ENCODE measurements at places on chromosomes 5 and 9.

DNA sequence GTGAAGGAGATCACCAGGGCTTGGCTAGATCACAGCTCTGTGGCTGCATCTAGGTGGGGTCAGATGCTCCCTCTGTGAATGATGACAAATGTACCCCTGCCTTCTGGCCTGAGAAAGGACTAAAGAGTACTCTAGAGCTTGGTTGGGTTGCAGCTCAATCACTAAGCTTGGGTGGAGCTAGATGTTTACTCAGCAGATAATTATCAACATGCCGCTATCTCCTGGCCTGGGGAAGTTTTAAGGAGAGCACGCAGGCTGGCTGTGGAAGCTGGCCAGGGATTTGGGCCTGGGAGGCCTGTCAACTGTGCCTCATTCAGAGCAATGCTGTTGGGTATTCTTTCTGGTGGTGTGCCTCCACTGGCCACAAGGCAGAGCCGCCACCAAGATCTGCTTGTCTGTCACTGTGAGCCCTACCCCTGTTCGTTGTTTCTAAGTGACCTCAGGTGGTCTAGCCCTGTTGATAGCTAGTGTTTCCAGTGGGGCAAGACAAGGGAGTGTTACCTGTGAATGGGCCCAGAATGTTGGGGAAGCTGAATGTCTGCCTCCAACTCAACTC lies 181.7 kb downstream of the ADGRV1 start:
- DNase-seq, result no peak

- no peak for DNase-seq
These were observed at the start of gene LIX1 for GRCh38 chr5:97142521-97143254. LIX1 (minus strand) TSS chr5:97142611; CDS start chr5:97142576, 35 bp downstream.

DNA sequence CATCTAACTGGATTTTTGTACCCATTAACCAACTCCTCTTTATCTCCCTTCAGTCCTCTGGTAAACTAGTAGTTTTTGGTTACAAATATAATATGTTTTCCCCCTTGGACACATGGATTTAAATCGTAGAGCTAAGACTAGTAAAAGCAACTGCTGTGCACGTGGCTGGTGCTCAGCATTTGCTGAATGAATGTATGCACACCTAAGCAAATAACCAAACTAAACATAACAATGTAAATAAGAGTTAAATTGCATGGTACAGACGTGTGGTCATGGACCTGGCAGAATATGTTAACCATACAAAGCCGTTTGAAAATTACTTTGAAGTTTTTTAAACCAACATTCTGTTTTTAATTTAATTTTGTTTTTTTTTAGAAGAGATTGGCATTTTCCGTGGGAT lies 65.2 kb upstream of the FYB1 start:
- no peak for DNase-seq

- no peak for DNase-seq
These were observed 32.9 kb downstream of the PFDN1 start for GRCh38 chr5:140270008-140270407.

DNA sequence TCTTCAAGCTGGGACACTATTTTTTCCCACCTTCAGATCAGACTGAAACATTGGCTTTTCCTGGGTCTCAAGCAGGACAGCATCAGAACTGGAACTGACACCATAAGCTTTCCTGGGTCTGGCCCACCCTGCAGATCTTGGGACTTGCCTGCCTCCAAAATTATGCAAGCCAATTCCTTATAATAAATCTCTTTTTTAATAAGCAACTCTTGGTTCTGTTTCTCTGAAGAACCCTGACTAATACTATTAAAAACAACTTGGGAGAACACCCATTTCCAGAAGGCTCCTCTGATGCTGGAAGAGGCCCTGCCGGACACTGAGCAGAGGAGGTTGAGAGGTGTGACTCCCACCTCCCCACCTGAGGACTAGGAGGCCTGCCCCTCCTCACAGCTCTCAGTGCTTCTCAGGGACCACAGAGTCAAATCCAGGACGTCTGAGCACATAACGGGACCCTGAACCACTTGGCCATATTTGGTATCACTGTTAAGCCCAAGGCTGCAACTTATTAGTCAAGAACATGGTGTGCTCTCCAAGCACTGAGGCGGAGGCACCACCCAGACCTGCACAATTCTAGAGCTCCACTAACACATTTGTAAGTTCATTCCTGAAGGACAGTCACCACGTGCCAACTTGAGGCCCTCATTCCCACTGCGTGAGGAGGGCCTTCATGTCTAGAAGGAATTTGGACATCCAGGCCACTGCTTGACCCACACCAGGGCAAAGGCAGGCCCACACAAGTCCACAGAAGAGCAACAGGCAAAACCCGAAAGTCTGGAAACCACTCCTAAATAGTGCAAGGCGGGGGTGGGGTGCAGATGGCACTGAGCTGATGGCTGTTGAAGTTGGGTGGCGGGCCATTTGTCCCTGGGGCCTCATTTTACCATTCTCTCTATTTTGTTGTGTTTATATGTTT lies 9.5 kb downstream of the SHC3 start:
- DNase-seq, result no peak

DNA sequence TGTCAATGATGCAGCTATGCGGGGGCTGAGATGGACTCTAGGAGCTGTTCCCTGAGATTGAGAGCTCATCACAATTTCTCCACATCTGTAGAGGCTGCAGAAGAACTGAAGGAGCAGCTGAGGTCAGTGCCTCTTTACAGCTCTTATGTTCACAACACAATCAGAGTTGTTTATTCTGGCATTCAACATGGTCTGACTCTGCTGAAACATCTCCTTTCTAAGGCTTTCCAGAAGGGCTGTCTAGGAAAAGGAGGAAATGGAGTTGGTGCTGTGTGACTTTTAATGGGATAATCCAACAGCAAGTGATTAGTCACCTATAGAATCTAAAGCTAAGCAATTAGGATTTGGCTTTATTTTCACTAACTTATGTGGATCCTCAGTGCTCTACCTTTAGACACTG lies 6.0 kb downstream of the POU5F2 start:
- no peak for DNase-seq

GRCh38 chr5:152137063-152137462 lies 212.4 kb upstream of the GLRA1 start:
- DNase-seq, result no peak

GRCh38 chr9:126222835-126223431 lies 103.7 kb upstream of the MVB12B start:
- no peak for DNase-seq

- no peak for DNase-seq
These were observed 3.9 kb downstream of the TBC1D2 start for GRCh38 chr9:98251551-98251950.

DNA sequence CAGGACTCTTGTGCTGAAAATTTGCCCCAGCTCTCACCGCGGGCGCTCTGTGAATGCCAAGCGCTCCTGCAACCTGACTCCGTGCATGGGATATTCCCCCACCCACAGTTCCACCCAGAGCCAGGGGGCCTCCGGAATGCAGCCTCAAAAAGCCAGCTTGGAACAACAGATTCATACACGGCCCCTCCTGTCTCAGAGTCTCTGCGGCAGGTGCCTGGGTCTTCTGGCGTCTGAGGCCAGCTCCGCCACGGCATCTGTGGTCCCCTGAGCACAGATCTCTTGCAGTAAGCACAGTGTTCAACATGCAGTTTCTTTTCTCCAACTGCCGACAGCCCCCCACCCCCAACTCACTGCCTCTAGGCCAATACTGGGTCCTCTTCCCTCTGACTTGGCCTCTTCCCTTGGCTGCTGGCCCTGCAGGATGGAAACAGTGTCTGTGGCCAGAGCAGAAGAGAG lies 355.7 kb upstream of the IRX2 start:
- no peak for DNase-seq

GRCh38 chr5:176619569-176620332 lies 9.8 kb upstream of the GPRIN1 start:
- DNase-seq, result no peak

DNA sequence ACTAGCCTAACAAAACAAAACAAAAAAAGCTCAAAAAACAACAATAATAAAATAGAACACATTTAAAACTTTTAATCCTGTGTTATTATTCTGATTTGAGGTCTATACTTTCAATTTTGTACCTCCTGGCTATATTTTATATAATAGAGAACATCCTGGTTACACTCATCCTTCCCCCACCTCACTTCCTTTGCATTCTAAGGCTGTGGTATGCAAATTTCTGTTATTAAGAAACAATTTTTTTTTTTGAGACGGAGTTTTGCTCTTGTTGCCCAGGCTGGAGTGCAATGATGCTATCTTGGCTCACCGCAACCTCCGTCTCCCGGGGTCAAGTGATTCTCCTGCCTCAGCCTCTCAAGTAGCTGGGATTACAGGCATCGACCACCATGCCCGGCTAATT lies 3.1 kb upstream of the RPL37 start:
- DNase-seq, result no peak

DNA sequence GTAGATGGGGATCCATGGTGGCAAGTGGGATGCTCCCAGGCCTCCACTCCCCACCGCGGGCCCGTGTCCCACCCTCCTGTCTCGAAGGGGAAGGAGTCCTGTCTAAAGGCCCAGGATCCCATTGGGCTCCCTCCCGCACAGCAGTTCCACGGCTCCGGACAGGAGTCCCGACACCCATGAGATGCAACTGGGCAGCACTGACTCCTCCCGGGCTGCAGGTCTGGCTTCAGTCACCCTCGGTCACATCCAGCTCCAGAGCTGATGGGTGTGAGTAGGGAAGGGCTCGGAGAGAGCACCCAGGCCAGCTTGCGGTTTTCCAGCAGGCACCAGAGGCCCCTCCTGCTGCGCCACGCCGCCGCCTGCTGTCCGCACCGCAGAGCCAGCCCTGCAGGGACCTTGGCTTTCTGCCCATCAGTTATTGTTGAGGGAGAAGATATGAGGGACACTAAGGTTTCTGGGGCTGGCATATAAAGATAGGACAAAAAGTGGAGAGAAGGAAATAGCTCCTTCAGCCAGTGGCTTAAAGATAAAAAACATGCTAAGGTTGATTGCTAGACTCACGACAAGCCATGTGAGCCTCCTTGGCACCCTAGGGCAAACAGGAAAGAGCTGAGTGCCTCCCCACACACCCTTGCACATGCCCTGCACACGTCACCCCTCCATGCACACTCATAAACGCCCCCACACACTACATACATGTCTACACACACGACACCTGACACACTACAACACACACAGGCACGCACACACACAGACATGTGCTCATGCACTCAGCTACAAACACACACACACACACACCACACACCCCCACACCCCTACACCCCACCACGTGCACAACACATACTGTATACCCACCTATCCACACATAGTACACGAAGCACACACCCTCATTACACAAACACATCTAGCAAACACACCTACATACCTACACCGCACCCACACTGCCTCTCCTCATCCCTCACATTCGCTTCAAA lies 79.0 kb downstream of the AK8 start:
- DNase-seq, result no peak

DNA sequence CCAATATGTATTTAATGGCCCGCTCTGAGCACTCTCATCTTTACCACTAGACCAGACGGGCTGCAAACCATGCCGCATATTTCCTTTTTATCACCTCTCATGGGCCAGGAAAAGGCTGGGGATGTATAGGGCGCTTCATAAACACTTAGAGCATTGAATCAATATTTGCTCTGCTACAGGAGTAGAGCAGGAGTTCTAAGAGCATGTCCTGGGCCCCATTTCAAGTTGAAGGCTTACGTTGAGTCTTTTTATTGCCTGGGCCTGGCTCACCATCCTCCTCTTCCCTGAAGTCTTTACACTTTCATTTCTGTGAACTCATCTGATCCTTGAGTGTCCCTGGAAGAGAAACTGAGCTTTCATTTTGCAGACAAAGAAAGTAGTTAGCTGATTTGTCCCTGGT lies 112.4 kb downstream of the FSTL4 start:
- DNase-seq, result no peak

DNA sequence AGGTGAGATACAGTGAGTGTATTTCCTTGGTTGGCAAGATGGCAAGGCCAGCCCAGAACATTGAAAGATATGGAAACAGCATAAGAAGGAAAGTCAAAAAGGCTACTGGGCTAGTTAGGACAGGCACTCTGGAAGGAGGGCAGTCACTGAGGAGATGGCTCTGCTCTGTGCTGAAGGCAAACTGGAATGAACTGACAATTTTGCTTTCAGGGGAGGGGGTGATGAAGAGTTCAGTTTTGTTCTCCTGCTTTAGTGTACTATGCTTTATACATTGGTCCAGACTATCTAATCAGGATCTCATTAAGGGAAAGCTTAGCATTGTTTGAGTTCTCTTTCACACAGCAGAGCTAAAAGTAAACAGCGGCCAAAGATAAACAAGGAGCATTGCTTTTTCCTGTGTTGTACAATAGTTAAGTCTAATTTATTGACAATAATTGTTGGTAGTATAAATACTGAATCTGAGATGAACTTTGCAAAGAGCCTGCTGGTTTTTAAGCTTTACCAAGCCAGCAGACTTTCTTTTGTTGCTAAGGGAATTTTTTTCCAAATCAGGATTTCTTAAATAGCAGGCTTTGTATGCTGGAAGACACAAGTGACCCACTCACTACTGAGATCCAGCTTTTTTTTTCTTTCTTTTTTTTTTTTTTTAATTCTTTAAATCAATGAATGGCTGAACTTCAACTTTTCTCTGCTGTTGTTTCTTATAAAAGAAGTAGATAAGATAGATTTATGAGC lies 355.5 kb downstream of the ARRDC3 start:
- DNase-seq, result no peak

- DNase-seq, result no peak
These were observed 191.5 kb downstream of the ROR2 start for GRCh38 chr9:91758491-91758981.

- no peak for DNase-seq
These were observed 7.9 kb upstream of the SLC6A7 start for GRCh38 chr5:150181766-150182545.

Measured in cortex of kidney (tissue), 1 donor.